ENCODE measurements at places on chromosomes 1 and 21. TPM values are rescaled to one million over a fixed set of nuclear protein-coding genes. Genes with fewer than 3 reads are reported as not detected.

PTGS2 gene
- not detected for total RNA-seq

S100A8 gene
- total RNA-seq, result not detected

HES5 gene
- not detected for total RNA-seq

SPOCD1 gene
- 0.08 TPM for total RNA-seq

RCSD1 gene
- 152 TPM for total RNA-seq

DCAF8 gene
- 112 TPM for total RNA-seq

MTMR11 gene
- 2.1 TPM for total RNA-seq

BCAR3 gene
- 0.67 TPM for total RNA-seq

MOV10 gene
- total RNA-seq, result 118 TPM

SYT14 gene
- not detected for total RNA-seq

TSPEAR gene
- not detected for total RNA-seq

DIRAS3 gene
- total RNA-seq, result not detected

ATP1A2 gene
- not detected for total RNA-seq

HSF2BP gene
- total RNA-seq, result 0.56 TPM

DENND2C gene
- 0.15 TPM for total RNA-seq

MYCL gene
- not detected for total RNA-seq

CLCNKA gene
- total RNA-seq, result not detected

STUM gene
- not detected for total RNA-seq

YARS1 gene
- total RNA-seq, result 196 TPM

RAB13 gene
- 0.96 TPM for total RNA-seq

PWP2 gene
- 29.0 TPM for total RNA-seq

SPRR2E gene
- not detected for total RNA-seq

NLRP3 gene
- total RNA-seq, result 1.4 TPM

CAMK2N1 gene
- total RNA-seq, result 0.45 TPM

DISP1 gene
- total RNA-seq, result 2.9 TPM

KLHL17 gene
- 23.6 TPM for total RNA-seq

ERICH3 gene
- not detected for total RNA-seq

BEST4 gene
- 0.55 TPM for total RNA-seq

DIO1 gene
- total RNA-seq, result not detected

GPR37L1 gene
- not detected for total RNA-seq

NENF gene
- 28.3 TPM for total RNA-seq

RHCE gene
- not detected for total RNA-seq

RGS8 gene
- total RNA-seq, result not detected

HFM1 gene
- not detected for total RNA-seq

FAM72C gene
- total RNA-seq, result 11.1 TPM

SPRR2F gene
- not detected for total RNA-seq

ADGRL4 gene
- total RNA-seq, result not detected

ETV3L gene
- not detected for total RNA-seq

HTR6 gene
- 0.10 TPM for total RNA-seq

DMBX1 gene
- not detected for total RNA-seq

TMEM269 gene
- total RNA-seq, result 0.21 TPM

IVL gene
- total RNA-seq, result not detected

ZMYND12 gene
- 0.69 TPM for total RNA-seq

RAB3B gene
- 0.02 TPM for total RNA-seq

All from activated CD4-positive, alpha-beta T cell treated with anti-CD3 and anti-CD28 coated beads, Interleukin-2, amount 10 ng/mL, durations not matched to agents 7 days and 5 days (primary cell).